ENCODE measurements at places on chromosomes 4 and X.

DNA sequence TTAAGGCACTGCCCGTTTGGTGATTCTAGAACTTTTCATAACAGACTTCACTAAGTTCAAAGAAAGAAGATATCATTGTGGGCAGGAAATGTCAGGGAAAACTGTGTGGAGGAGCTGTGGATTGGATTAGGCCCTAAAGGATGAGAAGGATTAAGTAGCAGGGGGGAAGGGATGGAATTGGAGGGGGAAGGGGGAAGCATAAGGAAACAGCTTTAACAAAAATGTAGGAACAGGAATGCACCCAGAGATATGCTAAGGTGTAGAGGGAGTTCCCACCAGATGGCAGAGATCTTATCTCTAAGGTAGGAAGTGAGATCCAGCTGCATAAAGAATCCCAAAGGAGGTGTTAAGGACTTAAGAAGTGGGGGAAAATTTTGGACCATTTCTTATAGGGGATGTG lies 114.5 kb downstream of the LARP7 start:
- no peak for DNase-seq

DNA sequence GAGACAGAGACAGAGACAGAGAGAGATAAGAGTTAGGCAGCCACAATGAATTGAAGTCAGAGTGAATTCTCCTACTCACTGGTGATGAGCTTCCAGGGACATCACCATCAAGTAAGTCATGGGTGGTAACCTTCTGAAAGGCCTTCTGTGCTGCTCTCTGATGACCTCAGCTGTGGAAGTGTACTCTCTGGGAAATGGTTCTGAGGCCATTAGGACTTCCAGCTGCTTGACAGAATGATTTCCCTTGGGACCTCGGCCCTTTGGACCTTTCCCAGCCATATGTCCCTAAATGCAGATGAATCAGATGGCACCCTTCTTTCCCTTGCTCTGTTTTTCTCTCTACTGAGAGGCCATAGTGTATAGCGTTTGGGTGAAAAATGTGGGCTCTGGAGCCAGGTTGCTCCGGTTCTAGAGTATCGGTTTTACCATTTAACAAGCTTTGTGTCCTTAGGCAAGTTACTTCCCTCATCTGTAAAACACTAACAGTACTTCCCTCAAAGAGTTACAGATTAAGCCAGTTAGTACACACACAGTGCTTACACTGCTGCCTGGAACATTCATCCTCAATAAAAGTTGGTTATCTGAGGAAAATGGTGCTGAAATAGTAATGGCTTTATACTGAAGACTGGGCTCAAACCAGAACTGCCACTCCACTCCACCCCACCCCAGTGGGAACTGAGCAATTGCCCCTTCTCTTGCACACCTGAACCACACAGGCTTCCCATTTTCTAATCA lies 7.6 kb downstream of the SEPTIN11 start:
- DNase-seq, result no peak

DNA sequence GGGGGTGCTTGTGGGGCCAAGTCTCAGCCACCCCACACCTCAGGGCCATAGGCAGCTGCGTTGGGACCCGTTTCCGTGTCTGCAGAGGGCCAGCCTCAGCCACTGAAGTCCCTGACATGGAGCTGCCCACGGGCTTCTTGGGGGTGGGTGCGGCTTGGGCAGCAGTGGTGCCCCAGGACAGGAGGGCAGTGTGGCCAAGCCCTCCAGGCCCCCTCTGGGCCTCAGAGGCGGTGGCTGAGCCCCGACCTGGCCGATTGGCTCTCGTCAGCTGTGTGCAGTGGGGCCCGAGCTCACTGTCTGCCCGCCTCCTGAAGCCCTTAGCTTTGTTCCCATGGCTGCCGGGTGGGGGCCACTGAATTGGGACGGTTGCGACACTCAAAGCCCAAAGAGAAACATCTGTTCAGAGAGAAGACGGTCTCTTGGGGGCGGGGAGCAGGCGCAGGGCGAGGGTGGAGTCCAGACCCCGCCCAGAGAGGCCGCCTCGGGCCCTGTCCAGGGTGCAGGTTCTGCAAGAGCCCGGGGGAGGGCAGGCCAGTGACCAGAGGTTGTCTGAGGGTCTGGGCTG lies 9.1 kb downstream of the FGFR3 start:
- DNase-seq, result no peak

DNA sequence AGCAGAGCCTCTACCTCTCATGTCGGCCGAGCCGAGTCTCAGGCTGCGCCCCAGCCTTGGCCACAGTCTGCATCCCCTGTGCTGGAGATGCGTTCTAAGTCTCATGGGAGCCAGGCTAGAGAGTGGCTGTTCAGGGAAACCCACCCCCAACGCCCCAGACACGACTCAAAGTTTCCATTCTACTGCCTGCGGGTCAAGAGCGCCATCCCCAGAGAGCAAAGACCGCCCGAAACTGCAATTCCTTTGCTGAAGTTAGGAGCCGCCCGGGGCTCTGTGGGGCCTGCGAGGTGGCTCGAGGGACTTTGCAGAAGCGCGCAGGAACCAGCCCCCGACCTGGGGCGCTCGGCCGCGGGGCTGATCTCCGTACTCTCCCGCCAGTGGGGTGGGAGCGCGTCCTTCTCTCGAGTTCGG lies 10.0 kb upstream of the ELF4 start:
- DNase-seq, result no peak

DNA sequence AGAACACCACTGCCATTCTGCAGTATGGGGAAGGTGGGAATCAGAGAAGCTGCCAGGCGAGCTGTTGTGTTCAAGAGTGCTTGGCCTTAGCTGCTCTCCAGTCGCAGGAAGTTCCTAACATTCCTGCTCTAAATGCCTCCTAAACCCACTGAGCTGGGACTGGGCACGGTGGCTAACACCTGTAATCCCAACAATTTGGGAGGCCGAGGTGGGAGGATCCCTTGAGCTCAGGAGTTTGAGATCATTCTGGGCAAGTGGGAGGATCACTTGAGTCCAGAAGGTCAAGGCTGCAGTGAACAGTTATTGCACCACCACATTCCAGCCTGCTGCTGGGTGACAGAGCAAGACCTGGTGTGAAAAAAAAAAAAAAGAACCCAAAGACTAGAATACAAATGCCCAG lies 690.3 kb upstream of the FAM241A start:
- DNase-seq, result no peak

DNA sequence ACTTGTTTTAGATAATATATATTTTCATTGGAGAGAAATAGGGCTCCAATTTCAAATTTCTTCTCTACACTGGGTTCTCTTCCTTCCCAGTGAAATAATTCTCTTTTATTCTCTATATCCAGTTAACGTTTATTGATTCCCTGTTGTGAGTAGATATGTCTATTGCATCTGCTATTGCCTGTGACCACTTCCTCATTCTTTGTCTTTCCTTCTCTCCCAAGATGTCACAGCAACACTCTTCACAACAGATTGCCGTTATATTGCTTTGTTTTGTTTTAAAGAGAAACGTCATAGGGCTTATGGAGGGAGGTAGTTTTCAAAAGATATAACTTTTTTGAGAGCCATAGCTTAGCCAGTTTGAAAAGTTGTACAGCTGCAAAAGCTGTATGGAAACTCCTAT lies 343.8 kb downstream of the ARHGAP24 start:
- no peak for DNase-seq

- no peak for DNase-seq
Observed at GRCh38 chrX:630612-631496, at the start of gene SHOX. Gene SHOX (plus strand): TSS chrX:630791. CDS start chrX:630898, 107 bp downstream.

DNA sequence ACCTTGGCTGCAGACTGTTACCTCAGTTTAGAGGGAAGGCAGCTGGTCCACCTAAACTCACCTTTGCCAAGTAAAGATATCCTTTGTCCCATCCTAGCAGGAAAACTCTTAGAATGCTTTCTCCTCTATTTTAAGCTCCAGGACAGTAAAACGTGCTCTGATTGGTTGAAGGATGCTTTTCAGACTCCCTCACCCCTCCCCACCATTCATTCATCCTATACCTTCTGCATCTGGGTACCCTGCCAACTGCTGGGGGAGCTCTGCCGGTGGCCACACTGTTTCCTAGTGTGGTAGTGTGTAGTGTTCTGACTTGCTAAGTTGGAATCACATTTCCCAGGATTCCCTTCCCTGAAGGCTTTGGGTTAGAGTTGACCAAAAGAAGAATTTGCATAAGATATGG lies 20.3 kb upstream of the POLA1 start:
- DNase-seq, result no peak

DNA sequence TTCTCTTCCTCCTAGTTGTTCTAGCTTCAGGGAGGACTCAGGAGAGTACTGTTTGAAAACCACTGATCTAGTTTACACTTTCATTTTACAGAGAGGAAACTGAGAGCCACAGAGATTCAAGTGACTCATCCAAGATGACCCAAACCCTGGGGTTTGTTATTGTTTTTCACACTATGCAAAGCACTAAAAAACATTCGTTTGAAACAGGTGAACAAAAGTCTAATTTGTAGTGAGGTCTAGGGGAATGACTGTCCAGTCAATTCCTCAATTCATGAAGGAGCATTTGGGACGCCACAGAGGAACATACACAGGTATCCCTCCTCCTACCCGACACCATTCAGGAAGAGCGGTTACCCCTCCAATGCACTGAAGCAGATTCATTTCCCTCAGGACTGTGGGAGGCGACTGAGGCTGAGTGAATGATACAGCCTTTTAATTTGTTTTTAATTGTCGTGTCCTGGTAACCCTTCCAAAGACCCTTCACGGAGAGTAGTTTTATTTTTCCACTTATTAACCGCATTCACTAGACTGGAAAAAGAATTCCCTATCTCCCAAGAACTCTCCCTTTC lies 30.3 kb downstream of the TLR10 start:
- DNase-seq, result no peak

DNA sequence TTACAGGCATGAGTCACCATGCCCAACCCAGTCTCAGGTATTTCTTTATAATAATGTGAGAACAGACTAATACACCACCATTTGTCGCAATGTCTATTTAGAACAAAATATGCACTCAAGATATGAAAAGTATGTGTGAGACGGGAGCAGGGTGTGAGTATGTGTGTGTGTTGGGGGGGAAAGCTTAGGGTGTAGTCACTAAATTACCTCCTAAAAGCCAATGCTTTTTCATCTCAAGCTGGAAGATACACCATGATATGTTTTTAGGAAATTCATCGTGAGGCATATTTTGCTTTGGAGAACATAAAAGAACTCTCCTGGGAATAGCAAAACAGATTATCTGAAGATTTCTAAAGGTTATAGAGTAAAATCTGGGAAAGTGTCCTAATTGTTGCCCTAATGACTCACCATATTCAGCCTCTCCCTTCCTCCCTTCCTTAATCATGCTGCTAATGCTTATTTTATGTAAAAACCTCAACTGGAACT lies 262.7 kb downstream of the PDHA2 start:
- DNase-seq, result no peak

DNA sequence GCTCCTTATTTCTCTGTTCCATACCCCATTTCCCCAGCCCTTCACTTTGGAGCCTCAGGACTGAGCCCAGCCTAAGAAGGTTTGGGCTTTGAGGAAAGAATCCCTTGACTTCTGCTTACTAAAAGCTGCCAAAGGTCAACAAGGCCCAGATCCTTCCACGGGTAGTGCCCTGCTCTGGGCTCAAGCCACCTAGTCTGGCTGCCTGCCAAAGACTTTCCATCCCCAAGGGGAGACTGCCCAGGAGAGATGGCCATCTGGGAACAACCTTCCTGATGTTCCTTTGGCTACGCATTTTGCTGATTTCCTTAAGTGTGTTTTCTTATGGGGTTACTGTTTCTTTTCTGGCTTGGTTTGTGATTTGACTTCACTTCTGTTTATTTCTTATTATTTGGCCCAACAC lies 49.8 kb upstream of the NDP start:
- no peak for DNase-seq

GRCh38 chr4:105057370-105058105 lies 89.1 kb upstream of the TET2 start:
- DNase-seq, result no peak

GRCh38 chr4:120723986-120724385 lies 198.5 kb downstream of the PRDM5 start:
- DNase-seq, result no peak

DNA sequence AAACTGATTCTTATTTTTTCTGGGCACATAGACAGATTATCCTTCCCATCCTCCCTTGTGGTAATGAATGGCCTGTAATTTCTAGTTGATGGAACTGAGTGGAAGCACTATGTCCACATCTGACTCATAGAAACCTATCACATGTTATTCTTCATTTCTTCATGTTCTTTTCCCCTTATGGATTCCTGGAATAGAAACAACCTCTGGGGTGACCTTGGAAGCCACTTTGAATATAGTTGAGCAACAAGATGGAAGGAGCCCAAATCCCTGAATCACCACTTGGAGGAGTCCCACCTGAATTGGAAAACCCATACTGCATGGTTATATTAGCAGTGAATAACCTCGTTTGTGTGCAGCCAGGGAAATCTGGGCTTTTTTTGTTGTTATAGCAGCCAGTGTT lies 137.8 kb downstream of the MID1IP1 start:
- no peak for DNase-seq

DNA sequence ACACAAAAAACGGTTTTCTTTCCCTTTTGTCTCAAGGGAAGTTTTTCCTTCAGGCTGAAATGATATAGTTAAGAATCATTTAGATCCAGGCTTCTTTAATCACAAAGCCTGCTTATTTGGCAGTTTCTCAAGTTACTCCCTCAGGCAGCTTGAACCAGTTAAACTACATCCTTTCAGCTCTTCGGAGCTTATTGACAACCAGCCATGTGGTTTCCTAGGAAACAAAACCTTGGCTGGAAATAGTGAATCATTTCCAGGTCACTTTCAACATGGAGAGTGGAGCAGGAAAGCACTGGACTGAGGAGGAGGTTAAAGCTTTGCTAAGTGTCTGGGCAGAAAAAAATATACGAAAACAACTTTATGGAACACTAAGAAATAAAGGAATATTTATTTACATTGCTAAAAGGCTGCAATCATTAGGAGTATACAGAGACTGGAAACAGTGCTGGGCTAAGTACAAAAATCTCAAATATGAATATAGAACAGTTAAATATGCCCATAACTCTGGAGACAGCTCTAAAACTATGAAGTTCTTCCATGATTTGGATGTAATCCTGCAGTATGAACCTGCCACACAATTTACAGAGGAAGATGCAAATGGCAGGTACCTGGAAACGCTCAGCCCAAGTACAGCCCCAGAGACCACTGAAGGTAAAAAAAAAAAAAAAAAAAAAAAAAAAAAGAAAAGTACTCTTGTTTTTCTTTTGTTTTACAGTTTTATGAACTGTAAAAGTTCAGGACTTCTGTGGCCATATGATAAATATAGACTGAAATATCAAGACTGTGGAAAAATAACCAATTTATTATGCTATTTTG lies 23.2 kb upstream of the AASDH start:
- peak; percentile 97 for DNase-seq
